ENCODE measurements at places on chromosomes 7 and 10.

- peaks cover 1% of the 10 kb centered on the region for H3K4me1 ChIP-seq
- DNase-seq, result no peak
- peaks cover 2% of the 10 kb centered on the region for H3K27me3 ChIP-seq
- H3K36me3 ChIP-seq, result no peaks in the 10 kb centered on the region
- no peak overlapping the region for H3K4me3 ChIP-seq
These were observed 126.8 kb downstream of the WDFY4 start for GRCh38 chr10:48811461-48811860.

- no peak overlapping the region for H3K4me3 ChIP-seq
- DNase-seq, result no peak
- peaks cover under 1% of the 10 kb centered on the region for H3K27me3 ChIP-seq
- H3K36me3 ChIP-seq, result no peaks in the 10 kb centered on the region
- H3K4me1 ChIP-seq, result no peaks in the 10 kb centered on the region
- no peak overlapping the region for H3K27ac ChIP-seq
These were observed 43.8 kb upstream of the ATRNL1 start for GRCh38 chr10:115049318-115049717.

DNA sequence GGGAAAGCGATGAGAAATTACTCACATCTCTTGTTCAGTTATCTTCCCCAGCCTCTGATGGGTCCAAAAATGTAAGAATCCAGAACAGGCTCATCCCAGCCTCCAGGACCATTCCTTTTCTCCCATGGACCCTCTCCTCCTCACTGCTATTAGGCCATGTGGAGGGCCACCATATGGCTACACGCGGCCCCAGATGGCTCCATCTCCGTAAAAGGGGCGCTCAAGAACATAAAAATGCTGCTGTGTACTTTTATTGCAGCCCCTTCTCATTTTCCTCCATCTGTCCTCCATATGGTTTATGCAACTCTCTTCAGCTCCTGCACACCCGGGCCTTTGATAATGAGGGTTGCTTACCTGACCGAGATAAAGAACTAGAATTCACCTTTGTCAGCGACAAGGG lies 166.2 kb downstream of the RAPGEF5 start:
- no peaks in the 10 kb centered on the region for H3K4me1 ChIP-seq
- no peak for DNase-seq
- no peaks in the 10 kb centered on the region for H3K36me3 ChIP-seq
- no peak overlapping the region for H3K4me3 ChIP-seq

GRCh38 chr10:127375461-127375860 lies 173.6 kb upstream of the NPS start:
- H3K27ac ChIP-seq, result no peak overlapping the region

DNA sequence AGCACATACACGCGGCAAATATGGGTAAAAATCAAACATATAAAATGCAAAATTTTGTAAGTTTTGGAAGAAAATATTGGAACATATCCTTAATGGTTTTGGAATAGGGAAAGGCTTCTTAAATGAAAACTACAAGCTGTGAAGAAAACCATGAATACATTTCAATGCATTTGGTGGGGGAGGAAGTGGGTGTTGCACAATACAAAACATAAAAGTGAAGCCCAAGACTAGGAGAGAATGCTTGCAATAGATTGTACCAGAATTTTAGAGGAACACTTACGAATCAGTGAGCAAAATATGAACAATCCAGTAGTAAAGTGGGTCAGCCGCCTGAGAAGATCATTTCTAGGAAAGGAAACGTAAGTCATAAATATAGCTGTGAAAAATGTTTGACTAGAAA lies 322.6 kb upstream of the MKI67 start:
- H3K27me3 ChIP-seq, result peaks cover 2% of the 10 kb centered on the region
- H3K4me3 ChIP-seq, result no peak overlapping the region
- no peaks in the 10 kb centered on the region for H3K4me1 ChIP-seq
- H3K27ac ChIP-seq, result no peak overlapping the region
- DNase-seq, result no peak

GRCh38 chr7:8382004-8382730 lies 51.2 kb upstream of the NXPH1 start:
- H3K4me1 ChIP-seq, result peaks cover 5% of the 10 kb centered on the region
- no peak overlapping the region for H3K27ac ChIP-seq
- no peaks in the 10 kb centered on the region for H3K36me3 ChIP-seq
- no peak overlapping the region for H3K4me3 ChIP-seq

DNA sequence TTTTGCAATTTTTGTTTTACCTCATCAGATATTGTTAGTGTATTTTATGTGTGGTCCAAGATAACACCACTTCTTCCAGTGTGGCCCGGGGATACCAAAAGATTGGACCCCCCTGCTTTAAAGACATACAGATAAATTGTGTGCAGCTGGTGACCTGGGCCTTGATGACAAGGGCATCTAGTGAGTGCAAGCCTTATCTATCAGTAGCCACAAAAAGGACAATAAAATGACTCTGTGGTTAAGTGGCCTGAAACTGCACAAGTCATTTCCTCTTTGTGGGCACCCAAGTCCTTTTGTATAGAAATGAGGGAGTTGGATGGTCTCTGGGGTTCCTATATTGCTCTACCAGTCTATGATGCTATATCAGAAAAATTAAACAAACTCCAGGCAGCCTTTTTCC lies 98.1 kb downstream of the PARD3 start:
- H3K36me3 ChIP-seq, result no peaks in the 10 kb centered on the region
- DNase-seq, result no peak
- no peak overlapping the region for H3K4me3 ChIP-seq
- H3K4me1 ChIP-seq, result no peaks in the 10 kb centered on the region
- no peaks in the 10 kb centered on the region for H3K27me3 ChIP-seq

DNA sequence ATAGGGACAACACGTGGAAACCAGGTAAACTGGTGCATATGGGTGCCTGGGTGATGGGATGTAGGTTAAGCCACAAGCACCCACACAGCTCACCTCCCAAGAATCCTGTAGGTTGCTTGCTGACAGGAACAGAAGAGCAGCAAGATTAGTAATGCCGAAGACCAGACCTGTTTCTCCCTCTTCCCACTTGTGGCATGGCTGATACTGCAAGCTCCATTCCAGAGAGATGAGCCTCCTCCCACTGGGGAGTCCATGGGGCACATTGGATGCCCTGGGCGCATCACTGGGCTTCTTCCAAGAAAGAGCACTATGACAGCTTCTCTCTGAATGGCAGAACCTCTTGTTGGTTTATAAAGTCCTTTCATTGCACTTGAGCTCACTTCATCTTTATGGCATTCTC lies 44.4 kb upstream of the LOXL4 start:
- no peak overlapping the region for H3K27ac ChIP-seq
- no peak for DNase-seq
- H3K4me1 ChIP-seq, result no peaks in the 10 kb centered on the region
- H3K36me3 ChIP-seq, result no peaks in the 10 kb centered on the region
- H3K4me3 ChIP-seq, result no peak overlapping the region

Measured in activated CD4-positive, alpha-beta T cell treated with anti-CD3 and anti-CD28 coated beads for 36 hours (primary cell).